ENCODE measurements at places on chromosomes 3 and 15.

DNA sequence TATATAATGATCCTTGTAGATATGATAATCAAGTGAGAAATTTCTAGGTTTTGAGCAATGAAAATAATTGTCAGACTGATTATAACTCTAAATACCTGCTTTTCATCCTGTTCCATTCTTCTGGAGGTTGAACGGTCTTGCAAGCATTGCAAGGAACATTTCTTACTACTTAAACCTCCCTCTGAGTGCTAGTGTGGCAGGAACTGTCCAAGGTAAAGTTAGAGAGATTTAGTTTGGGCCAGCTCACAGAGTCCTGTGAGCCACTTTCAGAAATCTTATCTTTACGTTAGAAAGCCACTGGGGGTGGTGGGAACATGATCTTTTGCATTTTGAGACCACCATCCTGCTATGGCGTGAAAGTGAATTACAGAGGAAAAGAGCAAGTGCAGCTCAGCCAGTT is 121.1 kb upstream of the NPHP3 start:
- DNase-seq, result no peak

GRCh38 chr15:44918136-44918535 is 38.4 kb upstream of the TERB2 start:
- DNase-seq, result no peak

DNA sequence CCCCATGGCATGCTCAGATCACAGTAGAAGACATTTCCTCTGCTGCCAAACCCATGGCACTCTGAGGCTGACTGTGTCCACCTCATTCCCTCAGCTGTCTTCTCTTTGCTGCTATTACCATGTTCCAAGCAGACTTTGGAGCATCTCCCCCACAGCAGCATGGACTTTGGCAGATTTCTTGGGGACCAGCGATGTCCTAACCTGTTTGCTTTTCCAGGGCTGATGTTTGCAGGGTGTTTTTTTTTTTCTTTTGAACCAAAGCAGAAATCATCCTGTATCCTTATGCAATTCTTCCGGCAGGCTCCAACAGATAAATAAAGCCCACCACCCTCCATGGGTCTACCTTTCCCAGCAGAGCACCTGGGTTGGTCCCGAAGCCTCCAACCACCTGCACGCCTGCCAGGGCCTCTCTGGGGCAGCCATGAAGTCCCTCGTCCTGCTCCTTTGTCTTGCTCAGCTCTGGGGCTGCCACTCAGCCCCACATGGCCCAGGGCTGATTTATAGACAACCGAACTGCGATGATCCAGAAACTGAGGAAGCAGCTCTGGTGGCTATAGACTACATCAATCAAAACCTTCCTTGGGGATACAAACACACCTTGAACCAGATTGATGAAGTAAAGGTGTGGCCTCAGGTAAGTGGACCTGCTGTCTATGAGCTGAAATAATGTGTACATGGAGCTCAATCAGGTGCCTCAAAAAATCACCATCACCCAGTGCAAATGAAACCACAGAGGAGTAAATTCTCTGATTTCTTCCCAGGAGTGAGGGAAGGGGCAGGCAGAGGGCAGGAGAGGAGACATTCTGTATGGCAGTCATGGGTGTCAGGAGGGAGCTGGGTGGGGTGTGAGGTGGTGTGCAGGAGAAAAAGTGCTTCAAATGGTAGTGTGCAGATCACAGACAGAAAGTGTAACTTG is at the start of gene AHSG:
Gene AHSG, plus strand, starts transcription at position 340 of the 916 bp plus-strand sequence. Its CDS starts 82 bp downstream, at position 422.
- no peak for DNase-seq

- no peak for DNase-seq
Observed at GRCh38 chr3:160134964-160135363, 90.3 kb upstream of the C3orf80 start.

GRCh38 chr3:69214241-69214640 is 91.8 kb upstream of the LMOD3 start:
- no peak for DNase-seq

- no peak for DNase-seq
Observed at GRCh38 chr15:32918547-32918946, 200.7 kb downstream of the GREM1 start.

DNA sequence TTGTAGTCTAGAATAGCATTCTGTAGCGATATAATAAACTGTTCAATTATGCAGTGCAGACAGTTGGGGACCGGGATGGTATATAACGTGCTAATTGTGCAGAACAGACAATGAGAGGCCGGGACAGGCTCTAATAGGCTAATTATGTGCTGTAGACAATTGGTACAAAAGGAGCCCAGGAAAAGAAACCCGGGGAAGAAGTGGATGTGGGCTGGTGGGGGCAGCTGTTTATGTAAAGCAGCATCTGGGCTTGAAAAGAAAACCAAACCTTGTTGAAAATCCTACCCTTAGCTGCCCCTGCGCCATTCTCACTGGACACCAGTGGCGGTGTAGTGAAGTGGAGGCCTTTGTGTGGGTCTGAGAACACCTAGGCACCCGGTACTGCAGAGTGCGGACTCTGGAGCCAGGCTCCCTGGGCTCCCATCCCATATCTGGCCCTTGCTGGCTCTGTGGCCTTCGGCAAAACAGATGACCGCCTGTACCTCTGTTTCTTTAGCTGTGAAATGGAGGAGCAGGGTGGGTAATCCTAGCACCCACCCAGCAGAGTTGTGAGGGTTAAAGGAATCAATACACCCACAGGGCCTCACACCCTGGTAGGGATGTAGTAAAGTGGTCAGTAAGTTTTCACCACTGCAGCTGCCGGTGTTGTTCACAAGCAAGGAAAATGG is 51.5 kb downstream of the CMTM6 start:
- no peak for DNase-seq

DNA sequence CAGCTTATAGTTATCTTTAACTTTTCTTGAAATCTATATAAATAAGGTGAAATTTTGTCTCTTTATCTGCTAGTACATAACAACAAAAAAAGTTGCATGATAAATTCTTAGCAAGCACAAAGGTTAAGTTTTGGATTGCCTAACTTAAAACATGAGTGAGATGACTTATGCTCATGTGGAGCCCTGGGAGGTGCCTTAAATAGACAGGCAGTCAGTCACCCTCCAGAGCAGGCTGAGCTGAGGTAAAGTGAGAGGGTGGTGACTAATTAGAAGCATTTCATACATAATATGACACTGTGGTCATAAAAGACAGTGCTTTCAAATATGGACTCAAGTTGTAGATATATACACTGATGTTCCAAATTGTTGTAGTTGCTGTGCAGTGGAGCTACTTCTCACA is 14.6 kb upstream of the MME start:
- no peak for DNase-seq

GRCh38 chr15:57503911-57504598 is 87.6 kb upstream of the MYZAP start:
- DNase-seq, result no peak

DNA sequence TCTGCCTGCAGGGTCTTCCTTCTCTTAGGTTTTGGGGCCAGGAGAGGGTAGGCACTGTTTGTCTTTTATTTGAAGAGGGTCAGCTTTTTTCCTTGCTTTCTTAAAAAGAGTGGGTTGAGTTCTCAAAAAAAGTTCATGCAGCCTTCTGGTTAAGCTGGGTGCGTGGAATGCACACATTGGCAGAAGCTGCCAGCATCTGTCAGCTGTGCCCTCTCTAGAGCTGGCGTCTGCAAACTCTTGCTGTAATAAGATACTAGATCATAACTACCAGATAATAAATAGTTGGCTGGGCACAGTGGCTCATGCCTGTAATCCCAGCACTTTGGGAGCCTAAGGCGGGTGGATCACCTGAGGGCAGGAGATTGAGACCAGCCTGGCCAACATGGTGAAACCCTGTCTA is 373.4 kb downstream of the OCA2 start:
- no peak for DNase-seq

All from activated T-cell treated with anti-CD3 and anti-CD28 coated beads for 1 hour (primary cell).